Stimulated activated memory B cell treated with anti-CD40 and anti-IgM and Interleukin-4, amounts not matched to agents 10 μg/mL and 1 μg/mL and 100 μg/mL, for 72 hours (primary cell): ENCODE measurements at places on chromosomes 5 and 9.
A peak's percentile ranks its signal among the peaks of the same experiment; 100 is the strongest.

GRCh38 chr5:15901151-15901550 lies 278.4 kb downstream of the MARCHF11 start:
- ATAC-seq: no peak

DNA sequence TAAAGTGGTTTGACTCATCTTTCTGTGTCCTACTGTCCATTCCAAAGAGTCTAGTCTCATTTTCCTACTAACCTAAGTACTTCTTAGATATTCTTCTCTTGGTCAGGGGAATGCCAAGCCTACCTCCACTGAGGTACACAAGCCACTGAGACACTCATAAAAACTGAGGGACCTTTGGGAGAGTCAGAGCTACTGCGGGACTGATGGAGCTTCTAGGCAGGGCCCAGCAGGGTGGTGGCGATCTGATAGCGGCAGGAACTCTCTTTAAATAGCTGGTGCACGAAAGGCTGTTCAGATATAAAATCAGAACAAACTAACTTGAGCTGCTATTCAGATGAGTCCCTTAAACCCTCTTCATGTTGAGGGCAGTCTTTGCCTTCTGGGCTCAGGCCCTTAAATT lies 14.7 kb downstream of the NUP214 start:
- ATAC-seq: no peak

GRCh38 chr9:74035786-74036185 lies 461.3 kb upstream of the RORB start:
- ATAC-seq: no peak

DNA sequence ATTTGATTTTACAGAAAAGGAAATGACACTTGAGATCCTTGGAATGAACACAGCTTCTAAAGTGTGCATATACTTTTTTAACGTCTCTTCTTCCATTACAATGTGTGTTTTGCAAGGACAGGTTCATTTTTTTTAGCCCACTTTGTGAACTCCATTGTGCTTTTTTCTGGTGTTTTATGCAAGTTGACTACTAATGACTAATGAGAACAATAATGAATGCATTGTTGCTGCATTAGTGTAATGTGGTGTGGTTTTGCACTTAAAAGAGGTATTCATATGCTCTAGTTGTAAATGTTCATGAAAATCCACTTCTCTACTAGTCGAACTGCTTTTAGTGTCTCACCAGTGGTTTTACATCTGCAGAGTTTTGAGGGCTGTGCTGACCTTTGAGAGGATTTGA lies 93.6 kb downstream of the UHRF2 start:
- ATAC-seq: no peak

GRCh38 chr9:110170357-110171257 lies 37.4 kb downstream of the C9orf152 start:
- no peak for ATAC-seq

DNA sequence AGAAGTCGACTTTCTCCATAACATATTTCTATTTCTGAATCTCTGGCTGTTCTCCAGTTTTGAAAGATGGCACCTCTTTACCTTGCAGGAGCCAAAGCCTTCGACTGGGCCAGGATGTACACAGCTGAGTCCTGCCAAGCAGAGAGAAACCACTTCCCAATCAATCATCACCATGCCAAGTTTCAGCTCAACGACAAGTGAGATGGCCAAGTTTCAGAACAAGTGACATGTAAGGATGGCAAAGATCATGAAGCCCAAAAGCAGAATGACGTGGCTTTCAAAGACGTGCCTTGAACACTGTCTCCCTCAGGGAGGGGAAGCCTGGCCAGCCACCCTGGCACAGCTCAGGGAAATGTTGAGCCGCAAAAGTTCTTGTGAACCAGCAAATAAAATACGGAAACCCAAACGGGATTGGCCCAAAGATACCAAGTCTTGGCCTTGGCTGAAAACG lies 17.7 kb downstream of the STK10 start:
- ATAC-seq: no peak

DNA sequence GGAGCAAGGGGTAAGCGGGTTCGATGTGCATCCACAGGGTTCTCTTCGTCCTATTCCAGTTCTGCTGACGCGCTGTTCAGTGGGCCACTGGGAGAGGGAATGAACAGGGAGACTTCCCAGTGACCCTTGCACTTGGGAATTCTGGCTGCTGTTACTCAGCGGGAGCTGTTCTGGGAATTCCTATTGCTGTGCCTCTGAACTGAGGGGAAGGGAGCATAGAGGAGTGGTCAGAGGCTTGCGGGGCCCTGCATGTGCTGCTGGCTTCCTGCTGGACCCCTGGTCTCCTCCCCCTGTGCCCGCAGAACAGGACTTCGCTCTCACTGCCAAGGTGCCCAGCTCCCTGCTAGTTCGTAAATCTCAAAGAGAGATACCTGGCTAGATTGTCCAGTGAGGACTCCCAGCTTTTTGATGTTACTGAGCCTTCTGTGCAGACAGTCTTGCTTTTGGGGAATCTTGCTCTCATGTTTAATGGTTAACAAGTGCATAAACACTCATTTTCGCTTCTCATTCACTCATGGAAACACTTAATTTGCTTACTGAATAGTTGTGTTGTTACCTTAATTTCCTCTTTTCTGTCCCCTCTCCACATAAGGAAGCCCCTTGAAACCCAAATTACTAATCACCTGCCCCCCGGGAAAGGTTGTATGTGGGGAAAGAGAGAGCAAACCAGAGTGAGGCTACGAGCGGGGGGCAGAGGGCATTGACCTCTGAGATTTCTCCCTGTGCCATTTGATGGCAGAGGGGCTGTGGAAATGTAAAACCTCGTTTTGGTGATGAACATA lies 5.9 kb downstream of the TRIO start:
- ATAC-seq: no peak

DNA sequence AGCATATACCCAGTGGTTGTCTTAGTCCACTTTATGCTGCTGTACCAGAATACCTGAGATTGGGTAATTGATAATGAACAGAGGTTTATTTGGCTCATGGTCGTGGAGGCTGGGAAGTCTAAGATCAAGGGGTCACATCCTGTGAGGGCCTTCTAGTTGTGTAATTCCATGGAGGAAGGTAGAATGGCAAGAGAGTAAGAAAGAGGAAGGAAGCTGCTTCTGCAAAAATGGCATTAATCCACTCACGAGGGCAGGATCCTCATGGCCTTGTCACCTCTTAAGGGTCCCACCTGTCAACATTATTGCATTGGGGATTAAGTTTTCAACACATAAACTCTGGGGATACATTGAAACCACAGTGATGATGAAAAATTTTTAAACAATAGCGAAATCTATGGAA lies 17.0 kb downstream of the BTNL8 start:
- ATAC-seq: no peak

DNA sequence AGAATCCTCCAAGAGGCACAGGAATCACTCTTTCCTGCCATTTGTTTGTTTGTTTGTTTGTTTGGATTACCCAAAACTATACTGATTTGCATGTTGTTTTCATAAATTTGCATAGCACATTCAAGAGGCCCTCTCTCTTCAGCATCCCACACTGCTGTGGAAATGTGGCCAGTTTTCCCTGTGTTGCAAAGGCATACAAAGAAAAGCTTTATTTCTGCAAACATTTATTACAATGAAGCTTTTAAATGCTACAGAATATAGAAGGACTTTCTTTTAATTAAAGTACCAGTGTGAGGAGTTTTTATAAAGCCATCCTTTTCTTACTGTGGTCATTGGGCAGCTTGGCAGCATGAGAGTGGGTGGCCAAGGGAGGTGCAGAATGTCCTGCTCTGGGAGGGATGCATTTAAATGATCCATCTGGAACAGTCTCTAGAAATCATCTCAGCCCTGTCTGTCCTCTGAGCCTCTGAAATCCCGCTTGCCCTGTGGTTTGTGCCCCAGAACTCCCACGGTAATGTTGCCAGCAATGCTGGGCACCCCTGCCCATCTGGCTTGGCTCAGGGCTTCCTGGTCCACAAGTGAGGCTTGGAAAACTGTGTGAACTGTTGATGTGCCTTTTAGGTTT lies 356.8 kb upstream of the KIF2A start:
- no peak for ATAC-seq

DNA sequence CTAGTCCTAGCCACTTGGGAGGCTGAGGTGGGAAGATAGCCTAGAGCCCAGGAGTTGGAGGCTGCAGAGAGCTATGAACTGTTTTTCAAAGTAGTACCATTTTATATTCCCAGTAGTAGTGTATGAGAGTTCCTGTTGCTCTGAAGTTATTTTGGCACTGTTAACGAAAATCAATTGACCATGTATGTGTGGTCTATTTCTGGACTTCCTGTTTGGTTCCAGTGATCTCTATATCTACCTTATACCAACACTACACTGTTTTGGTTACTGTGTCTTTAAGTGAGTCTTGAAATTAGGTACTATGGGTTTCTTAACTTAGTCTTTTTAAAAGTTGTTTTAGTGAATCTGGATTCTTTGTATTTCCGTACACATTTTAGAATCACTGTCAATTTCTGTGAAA lies 13.6 kb downstream of the SLF1 start:
- ATAC-seq: peak; percentile 76

DNA sequence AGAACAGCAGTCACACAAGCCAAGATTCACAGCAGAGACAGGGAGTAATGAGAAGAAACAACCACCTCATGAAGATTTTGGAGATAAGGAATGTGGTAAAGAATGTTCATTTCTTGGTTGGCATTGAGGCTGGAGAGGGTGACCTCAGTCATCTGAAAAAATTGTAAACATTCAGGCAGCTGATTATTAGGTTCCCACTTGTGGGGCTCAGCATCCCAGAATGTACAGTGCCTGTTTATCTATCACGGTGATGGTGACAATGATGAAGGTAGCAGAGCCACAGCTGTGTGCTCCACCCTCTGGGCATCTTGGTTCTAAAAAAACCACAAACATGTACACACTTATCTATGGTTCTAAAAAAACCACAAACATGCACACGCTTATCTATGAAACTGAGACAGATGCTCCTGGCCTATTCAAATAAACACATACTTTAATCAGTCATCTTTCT lies 143.9 kb upstream of the MOCS2 start:
- no peak for ATAC-seq

DNA sequence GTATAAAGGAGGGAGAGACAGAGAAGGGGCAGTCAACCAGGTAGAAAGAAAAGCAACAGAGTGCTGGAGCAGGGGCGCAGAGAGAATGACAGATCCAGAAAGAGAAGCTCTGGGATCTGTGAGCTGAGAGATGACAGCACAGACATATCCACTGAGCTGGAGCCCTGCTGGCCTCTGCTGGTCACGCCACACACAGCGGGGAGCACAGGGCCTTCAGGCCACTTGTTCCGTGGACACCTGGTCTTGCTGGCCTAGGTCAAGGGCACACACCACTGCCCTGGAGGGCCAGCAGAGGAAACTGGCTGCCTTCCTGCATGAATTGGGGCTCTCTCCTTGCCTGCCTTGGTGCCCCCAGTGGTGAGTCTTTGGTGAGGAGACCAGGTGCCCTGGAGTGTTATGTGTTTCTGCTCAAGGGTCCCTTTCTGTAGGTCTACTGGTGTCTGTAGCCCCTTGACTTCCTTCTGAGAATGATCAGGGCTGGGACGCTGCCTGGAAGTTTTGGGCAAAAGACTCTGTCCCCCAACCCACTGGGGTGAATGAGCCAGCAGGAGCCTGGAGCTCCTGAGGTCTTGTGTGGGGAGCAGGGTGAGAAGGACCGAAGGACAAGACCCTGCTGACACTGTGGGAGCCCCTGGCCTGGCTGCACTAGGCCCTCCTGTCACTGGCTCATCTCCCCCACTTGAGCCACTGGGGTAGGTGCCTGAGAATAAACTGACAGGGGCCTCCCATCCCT lies 59.2 kb upstream of the ADAMTS2 start:
- no peak for ATAC-seq

- no peak for ATAC-seq
Observed at GRCh38 chr9:120663380-120663779, 50.9 kb downstream of the MEGF9 start.

DNA sequence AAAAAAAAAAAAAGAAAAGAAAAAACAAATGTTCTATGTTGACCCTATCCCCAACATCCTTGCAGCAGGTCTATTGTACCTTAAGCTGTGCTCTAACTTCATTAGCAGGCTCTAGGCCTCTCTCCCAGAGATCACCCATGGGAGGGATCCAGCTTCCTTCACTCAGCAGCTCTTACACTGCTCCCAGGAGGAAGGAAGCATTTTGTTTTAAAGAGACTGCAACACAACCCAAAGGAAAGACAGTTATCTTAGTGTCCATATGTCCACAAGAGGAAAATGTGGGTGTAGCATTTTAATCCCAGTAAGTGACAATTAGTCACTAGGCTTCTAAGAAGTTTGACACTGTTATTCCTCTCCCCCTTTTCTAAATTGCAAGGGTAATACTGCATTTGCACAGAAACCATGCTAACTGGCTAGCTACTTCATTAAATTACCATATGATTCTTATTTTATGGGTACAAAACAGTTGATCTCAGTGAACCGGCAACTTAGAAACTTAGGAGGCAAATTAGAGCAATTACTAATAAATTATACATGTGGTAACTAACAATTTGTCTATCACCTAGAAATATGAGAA lies 58.8 kb downstream of the MARCHF3 start:
- no peak for ATAC-seq

DNA sequence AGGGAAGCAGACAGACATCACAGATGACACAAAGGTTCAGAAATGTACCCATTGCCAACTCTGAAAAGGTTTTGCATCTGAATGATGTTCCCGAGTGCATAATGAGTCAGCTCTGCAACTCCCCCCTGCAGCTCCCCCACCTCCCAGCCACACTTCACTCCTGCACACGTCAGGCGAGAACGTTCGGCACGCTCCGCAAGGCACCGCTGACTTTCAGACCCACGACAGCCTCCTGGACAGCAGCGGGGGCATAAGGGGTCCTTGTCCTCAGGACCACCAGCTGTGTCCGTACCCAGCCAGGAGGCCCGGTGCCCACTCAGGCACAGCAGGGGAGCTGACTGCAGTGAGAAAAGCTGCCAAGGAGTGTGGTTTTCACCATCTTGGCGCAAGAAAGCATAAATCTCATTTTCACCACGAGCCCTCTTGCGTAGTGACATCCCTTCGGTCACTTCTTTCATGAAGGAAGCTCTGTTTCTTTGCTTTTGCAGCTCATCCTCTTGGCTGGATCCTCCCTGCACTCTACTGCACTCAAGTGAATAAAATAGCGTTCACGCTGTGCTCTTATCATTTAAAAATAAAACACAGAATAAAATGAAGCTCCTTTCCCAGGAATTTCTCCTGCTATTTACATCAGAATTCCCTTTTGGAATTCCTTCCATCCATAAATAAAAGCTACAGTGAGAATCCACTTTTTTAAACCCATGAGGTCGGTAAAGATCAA lies 9.9 kb downstream of the GFPT2 start:
- ATAC-seq: no peak
